ENCODE measurements at places on chromosomes 12 and 14. TPM values are rescaled to one million over a fixed set of nuclear protein-coding genes. Genes with fewer than 3 reads are reported as not detected.

- no peak overlapping the region for H3K4me3 ChIP-seq
- H3K36me3 ChIP-seq, result peaks cover 28% of the 10 kb centered on the region
- peaks cover 24% of the 10 kb centered on the region for H3K4me1 ChIP-seq
- H3K27me3 ChIP-seq, result peaks cover 4% of the 10 kb centered on the region
- H3K27ac ChIP-seq, result no peak overlapping the region
Measured at GRCh38 chr14:91302391-91302790, 57.9 kb upstream of the GPR68 start.

DNA sequence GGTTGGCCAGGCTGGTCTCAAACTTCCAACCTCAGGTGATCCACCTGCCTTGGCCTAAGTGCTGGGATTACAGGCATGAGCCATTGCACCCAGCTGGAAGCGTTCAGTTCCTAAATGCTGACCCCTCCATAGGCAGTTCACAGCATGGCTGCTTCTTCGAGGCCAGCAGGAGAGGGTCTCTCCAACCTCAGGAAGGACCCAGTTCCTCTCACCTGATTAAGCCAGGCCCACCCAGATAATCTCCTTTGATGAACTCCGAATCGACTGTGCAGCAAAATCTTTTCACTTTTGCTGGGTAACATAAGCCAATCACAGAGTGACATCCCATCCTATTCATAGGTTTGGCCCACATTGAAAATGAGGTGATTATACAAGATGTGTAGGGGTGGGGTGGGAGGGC lies 165.1 kb downstream of the ADCK1 start:
- no peak overlapping the region for H3K27ac ChIP-seq
- H3K36me3 ChIP-seq, result no peaks in the 10 kb centered on the region
- peaks cover 30% of the 10 kb centered on the region for H3K27me3 ChIP-seq
- no peak overlapping the region for H3K4me3 ChIP-seq
- H3K4me1 ChIP-seq, result peaks cover 7% of the 10 kb centered on the region
- no peak for DNase-seq

GRCh38 chr14:32940711-32941667 lies 2.3 kb downstream of the NPAS3 start:
- peaks cover 9% of the 10 kb centered on the region for H3K27me3 ChIP-seq
- no peak overlapping the region for H3K27ac ChIP-seq
- no peaks in the 10 kb centered on the region for H3K36me3 ChIP-seq
- no peak for DNase-seq
- peak overlapping the region; percentile 50 for H3K4me3 ChIP-seq

Gene OR4K2
- not detected for total RNA-seq

GRCh38 chr14:91111443-91111842 lies 2.4 kb upstream of the DGLUCY start:
- H3K4me1 ChIP-seq, result peaks cover 41% of the 10 kb centered on the region
- DNase-seq, result no peak
- H3K27me3 ChIP-seq, result no peaks in the 10 kb centered on the region
- H3K36me3 ChIP-seq, result no peaks in the 10 kb centered on the region
- no peak overlapping the region for H3K27ac ChIP-seq
- H3K4me3 ChIP-seq, result no peak overlapping the region

- no peak for DNase-seq
- no peak overlapping the region for H3K27ac ChIP-seq
- no peak overlapping the region for H3K4me3 ChIP-seq
- H3K27me3 ChIP-seq, result no peaks in the 10 kb centered on the region
Measured at GRCh38 chr14:96407935-96408570, 16.1 kb downstream of the AK7 start.

- no peak overlapping the region for H3K27ac ChIP-seq
- H3K36me3 ChIP-seq, result peaks cover 2% of the 10 kb centered on the region
- DNase-seq, result no peak
- H3K4me1 ChIP-seq, result no peaks in the 10 kb centered on the region
- no peak overlapping the region for H3K4me3 ChIP-seq
Measured at GRCh38 chr12:113815031-113815430, 151.1 kb downstream of the RBM19 start.

DNA sequence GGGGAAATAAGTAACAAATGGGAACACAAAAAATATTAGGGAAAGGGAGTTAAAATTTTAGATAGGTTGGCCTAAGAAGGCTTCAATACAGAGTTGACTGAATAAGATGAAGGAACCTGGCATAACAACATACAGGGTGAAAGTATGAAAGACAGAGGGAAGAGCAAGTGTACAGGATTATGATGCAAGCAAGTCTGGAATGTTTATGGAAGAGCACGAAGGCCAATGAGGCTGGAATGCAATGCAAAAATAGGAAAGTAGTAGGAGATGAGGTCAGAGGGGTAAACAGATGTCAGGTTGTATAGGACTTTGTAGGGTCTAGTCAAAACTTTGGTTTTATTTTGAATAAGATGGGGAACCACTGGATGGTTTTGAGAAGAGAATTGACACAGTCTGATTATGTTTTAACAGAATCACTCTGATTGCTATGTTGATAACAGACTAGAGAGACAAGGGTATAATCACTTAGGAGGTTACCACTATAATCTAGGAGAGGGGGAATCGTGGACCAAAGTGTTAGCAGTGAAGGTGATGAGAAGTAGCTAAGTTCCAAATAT lies 96.8 kb downstream of the OSBPL8 start:
- H3K4me1 ChIP-seq, result peaks cover 2% of the 10 kb centered on the region
- no peaks in the 10 kb centered on the region for H3K36me3 ChIP-seq
- no peak overlapping the region for H3K27ac ChIP-seq
- H3K4me3 ChIP-seq, result no peak overlapping the region
- no peak for DNase-seq
- no peaks in the 10 kb centered on the region for H3K27me3 ChIP-seq

Gene WSB2
- total RNA-seq, result 89.1 TPM

GRCh38 chr12:3083921-3084347 lies 6.8 kb downstream of the TSPAN9 start:
- H3K36me3 ChIP-seq, result peaks cover 5% of the 10 kb centered on the region
- H3K4me3 ChIP-seq, result peak overlapping the region; percentile 17
- peak; percentile 49 for DNase-seq
- no peaks in the 10 kb centered on the region for H3K27me3 ChIP-seq
- peak overlapping the region; percentile 87 for H3K27ac ChIP-seq

GRCh38 chr12:118853634-118854033 lies 127.7 kb upstream of the SRRM4 start:
- no peaks in the 10 kb centered on the region for H3K27me3 ChIP-seq
- H3K4me3 ChIP-seq, result no peak overlapping the region
- H3K27ac ChIP-seq, result no peak overlapping the region

Gene SIX1
- total RNA-seq, result 0.27 TPM

DNA sequence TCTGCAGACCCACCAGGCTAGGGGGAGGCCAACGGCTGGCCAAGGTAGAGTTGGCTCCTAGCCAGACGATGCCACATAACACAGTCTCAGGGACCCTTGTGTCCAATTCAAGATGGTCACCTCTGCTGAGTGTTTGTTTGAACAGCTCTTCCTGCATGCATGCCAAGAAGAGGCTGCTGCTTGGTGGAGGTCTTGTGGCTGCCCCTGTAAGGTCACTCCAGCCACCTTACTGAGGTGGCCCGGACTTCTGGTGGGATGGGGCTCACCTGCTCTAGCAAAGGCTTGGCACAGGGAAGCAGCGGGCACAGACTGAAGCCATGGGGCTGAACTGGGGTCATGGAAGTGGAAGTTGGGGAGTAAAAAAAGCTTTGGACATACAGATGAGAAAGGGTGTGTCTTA lies 210.3 kb downstream of the GLT1D1 start:
- DNase-seq, result no peak
- no peaks in the 10 kb centered on the region for H3K4me1 ChIP-seq
- no peak overlapping the region for H3K4me3 ChIP-seq
- no peaks in the 10 kb centered on the region for H3K36me3 ChIP-seq

GRCh38 chr12:113077859-113078255 lies 21.3 kb downstream of the DTX1 start:
- no peak for DNase-seq
- no peaks in the 10 kb centered on the region for H3K36me3 ChIP-seq
- no peak overlapping the region for H3K4me3 ChIP-seq
- H3K27ac ChIP-seq, result no peak overlapping the region
- no peaks in the 10 kb centered on the region for H3K27me3 ChIP-seq

GRCh38 chr14:39827901-39828655 lies 395.8 kb upstream of the FBXO33 start:
- no peaks in the 10 kb centered on the region for H3K27me3 ChIP-seq
- no peak overlapping the region for H3K27ac ChIP-seq
- no peaks in the 10 kb centered on the region for H3K36me3 ChIP-seq
- no peaks in the 10 kb centered on the region for H3K4me1 ChIP-seq
- H3K4me3 ChIP-seq, result no peak overlapping the region

- DNase-seq, result no peak
- H3K27me3 ChIP-seq, result no peaks in the 10 kb centered on the region
- peaks cover 4% of the 10 kb centered on the region for H3K4me1 ChIP-seq
Measured at GRCh38 chr14:77623201-77623600, 6.8 kb upstream of the SPTLC2 start.

GRCh38 chr14:53626761-53627160 lies 329.9 kb downstream of the BMP4 start:
- H3K4me1 ChIP-seq, result peaks cover 7% of the 10 kb centered on the region
- no peak for DNase-seq
- H3K27me3 ChIP-seq, result no peaks in the 10 kb centered on the region
- H3K27ac ChIP-seq, result no peak overlapping the region

GRCh38 chr12:124680863-124681778 lies 113.7 kb upstream of the NCOR2 start:
- no peaks in the 10 kb centered on the region for H3K27me3 ChIP-seq
- no peaks in the 10 kb centered on the region for H3K36me3 ChIP-seq
- H3K27ac ChIP-seq, result peak overlapping the region; percentile 85
- DNase-seq, result peak; percentile 86
- H3K4me1 ChIP-seq, result peaks cover 51% of the 10 kb centered on the region

DNA sequence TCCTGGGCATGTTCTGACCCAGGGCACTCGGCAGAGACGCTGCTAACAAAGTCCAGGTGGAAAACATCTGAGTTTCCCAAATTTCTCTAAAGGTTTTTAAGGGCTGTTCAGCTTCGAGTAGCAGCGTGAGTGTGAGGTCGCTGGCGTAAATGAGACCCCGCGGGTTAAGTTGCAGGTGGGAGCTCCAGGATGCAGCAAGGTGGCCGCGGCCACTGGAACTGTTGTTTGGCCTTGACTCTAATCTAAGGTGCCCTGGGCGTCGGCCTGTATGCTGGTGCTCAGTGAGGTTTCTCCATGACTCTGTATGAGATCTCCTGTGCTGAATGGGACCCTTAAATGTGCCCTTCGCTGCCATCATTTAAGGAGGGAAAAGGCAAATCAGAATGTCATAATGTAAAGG lies 50.7 kb downstream of the ELK3 start:
- H3K27ac ChIP-seq, result no peak overlapping the region
- H3K27me3 ChIP-seq, result no peaks in the 10 kb centered on the region
- DNase-seq, result no peak

Gene PTHLH
- 1.1 TPM for total RNA-seq

DNA sequence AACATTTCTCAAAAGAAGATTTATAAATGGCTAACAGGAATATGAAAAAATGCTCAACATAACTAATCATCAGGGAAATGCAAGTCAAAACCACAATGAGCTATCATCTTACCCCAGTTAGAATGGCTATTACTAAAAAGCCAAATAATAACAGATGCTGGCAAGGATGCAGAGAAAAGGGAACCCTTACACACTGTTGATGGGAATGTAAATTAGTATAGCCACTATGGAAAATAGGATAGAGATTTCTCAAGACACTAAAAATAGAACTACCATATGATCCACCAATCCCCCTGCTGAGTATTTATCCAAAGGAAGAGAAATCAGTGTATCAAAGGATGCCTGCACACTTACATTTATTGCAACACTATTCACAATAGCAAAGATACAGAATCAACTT lies 58.3 kb downstream of the GUCY2C start:
- H3K36me3 ChIP-seq, result no peaks in the 10 kb centered on the region
- H3K4me3 ChIP-seq, result no peak overlapping the region
- H3K27me3 ChIP-seq, result no peaks in the 10 kb centered on the region
- no peak overlapping the region for H3K27ac ChIP-seq
- H3K4me1 ChIP-seq, result no peaks in the 10 kb centered on the region

Gene ZC2HC1C
- total RNA-seq, result 7.4 TPM

- H3K27ac ChIP-seq, result no peak overlapping the region
- no peak for DNase-seq
- H3K4me3 ChIP-seq, result no peak overlapping the region
- no peaks in the 10 kb centered on the region for H3K27me3 ChIP-seq
- no peaks in the 10 kb centered on the region for H3K36me3 ChIP-seq
Measured at GRCh38 chr14:91119556-91120311, 5.9 kb downstream of the DGLUCY start.

GRCh38 chr14:56211084-56211483 lies 92.9 kb downstream of the PELI2 start:
- H3K4me3 ChIP-seq, result no peak overlapping the region
- H3K4me1 ChIP-seq, result peaks cover 14% of the 10 kb centered on the region
- no peaks in the 10 kb centered on the region for H3K27me3 ChIP-seq
- no peaks in the 10 kb centered on the region for H3K36me3 ChIP-seq

DNA sequence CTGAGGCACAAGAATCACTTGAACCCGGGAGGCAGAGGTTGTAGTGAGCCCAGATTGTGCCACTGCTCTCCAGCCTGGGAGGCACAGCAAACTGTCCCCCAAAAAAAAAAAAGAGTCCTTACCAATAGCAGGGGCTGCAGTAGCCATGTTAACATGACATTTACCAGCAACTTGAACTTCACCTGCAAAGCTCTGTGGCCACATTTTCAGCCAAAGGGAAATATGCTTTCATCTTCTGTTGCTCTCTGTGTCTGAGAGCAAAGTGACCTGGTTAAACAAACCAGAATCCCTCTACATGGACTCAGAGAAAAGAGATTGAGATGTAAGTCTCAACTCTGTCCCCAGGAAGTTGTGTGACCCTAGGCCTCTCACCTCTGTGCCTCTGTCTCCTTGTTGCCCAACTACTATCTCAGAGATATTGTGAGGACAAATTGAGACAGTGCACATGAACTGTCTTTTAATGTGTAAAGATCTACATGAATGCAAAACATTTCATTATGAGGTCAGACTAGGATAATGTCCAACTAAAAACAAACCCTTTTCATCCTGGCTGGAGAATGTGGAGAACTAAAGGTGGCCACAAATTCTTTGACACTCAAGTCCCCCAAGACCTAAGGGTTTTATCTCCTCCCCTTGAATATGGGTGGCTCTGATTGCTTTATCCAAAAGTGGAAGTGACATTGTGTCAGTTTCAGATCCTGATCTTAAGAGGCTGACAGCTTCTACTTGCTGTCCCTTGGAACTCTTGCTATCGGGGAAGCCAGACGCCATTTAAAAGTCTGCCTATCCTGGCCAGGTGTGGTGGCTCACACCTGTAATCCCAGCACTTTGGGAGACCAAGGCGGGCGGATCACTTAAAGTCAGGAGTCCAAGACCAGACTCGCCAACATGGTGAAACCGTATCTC lies 24.7 kb upstream of the P2RX4 start:
- no peaks in the 10 kb centered on the region for H3K27me3 ChIP-seq
- no peaks in the 10 kb centered on the region for H3K4me1 ChIP-seq
- no peak overlapping the region for H3K27ac ChIP-seq
- no peak for DNase-seq
- H3K36me3 ChIP-seq, result peaks cover 7% of the 10 kb centered on the region

Gene PLA2G1B
- total RNA-seq, result not detected
